Dermis microvascular lymphatic vessel endothelial cell (primary cell): ENCODE measurements at places on chromosomes 3 and 15.

GRCh38 chr15:66400351-66400774, 13.7 kb downstream of the MAP2K1 start:
- DNase-seq = no peak

DNA sequence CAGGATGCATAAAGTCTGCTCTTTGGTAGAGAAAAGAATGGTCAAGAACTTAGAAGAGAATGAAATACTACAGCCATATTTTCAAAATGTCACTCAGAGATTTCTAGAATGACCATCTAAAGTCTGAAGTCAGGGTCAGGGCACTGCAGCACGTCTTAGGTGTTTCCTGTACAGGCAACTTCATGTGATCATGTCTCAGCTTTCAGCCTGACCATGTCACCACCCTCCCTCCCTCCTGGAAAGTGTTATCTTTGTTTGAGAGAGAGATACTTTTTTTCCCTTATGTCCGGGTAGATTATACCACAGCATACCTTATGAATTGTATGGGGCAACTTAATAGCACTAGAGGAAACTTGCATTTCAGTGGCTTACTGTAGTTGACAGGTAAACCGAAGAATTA, 558.0 kb upstream of the TGFBR2 start:
- DNase-seq = no peak

DNA sequence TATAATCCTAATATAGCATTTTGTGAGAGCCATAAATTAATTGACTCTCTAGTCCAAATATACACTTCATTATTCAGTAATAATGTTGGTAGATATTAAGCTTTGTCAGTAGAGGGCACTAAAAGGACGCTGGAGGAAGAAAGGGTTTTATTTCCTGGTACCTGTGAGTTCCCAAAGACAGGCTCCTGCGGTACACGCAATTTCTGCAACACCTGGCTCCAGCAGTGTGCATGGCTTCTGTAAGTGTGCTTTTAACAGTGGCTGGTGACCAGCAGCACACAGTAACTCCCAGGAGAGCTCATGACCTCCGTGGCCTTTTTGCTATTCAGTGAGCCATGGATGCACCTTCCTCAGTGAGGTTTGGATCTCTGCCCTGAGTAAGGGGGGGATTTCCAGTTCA, 338.3 kb upstream of the ZNF385D start:
- peak; percentile 2 for DNase-seq

DNA sequence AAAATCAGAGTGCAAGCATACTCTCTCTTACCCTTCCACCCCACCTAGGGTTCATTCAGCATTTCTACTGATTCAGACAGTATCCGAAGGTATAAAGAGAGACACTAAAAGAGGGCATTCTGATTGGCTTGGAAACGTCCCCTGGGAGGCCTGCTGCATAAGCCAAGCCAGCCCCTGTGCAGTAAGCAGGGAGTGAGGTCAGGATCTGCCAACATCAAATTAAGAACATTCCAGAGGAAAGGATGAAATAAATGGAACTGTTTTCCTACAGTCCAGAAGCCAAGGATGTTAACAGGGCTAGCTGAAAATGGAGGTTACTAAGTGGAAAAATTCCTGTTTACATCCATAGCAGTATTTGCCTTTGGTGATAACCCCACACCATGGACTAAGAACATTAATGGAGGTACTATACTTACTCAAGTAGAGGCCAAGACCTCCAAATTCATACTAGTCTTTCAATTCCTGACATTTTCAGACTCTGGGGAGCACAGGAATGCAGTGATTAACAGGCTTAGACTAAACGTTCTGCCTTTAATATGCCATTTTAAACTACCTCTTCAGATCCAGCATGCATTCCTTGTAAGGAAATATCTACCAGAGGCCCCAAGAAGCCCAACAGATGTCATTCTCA, 34.5 kb downstream of the NPTN start:
- DNase-seq = no peak

- peak; percentile 2 for DNase-seq
These were observed 21.9 kb downstream of the ZFAND6 start for GRCh38 chr15:80081390-80081789.

DNA sequence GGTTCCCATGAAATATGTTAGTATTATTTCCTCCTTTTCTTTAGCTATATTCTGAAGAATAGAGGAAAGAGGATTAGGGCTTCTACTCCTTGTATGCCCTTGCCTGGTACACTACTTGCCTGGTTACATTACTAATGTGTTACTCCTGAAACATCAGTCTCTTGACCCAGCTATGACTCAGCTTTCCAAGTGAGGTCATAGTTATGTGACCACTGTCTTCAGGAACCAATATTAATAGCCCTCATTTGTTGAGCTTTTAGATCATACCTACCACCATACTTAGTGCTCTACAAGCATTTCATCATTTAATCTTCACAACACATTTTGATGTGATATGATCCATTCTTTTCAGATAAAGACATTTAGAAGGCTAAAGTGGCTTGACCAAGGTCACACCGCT, 60.3 kb downstream of the CMSS1 start:
- DNase-seq = no peak

DNA sequence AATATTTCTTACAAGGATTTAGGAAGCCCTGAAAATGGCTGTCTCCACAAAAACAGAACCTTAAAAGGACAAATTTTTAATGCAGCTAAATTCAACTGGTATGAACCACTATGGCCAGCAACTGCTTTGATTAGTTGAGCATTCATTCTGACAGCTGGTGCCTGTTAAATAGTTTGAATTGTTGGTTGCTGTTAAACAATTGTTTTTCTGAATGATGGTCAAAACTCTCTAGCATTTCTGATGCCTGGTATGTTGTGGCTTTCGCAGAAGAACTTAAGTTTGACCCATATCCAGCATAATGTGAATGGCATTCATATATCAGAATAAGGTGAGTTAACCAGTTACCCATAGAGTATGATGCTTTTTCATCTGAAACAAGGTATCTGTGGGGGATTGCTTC, 138.4 kb downstream of the MEIS2 start:
- no peak for DNase-seq

GRCh38 chr15:52080031-52080430, 32.5 kb downstream of the BCL2L10 start:
- DNase-seq = no peak

DNA sequence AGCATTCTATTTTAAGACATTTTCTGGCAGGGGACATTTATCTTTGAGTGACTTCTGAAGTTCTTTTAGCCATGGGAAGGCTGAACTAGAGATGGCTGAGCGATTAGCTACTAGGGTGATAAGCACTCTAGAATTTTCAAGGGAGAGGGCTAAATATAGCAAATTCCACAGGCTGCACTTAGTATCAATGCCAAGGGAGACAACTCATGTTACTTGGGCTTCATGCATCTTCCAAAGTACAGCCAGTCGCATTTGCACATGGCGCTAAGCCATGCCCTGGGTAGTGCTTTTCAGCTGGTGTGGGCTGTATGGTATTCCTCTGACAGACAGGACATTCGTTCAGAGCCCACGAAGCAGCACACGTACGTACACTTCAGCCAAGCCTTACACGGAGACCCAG, 69.6 kb downstream of the RYR3 start:
- no peak for DNase-seq

DNA sequence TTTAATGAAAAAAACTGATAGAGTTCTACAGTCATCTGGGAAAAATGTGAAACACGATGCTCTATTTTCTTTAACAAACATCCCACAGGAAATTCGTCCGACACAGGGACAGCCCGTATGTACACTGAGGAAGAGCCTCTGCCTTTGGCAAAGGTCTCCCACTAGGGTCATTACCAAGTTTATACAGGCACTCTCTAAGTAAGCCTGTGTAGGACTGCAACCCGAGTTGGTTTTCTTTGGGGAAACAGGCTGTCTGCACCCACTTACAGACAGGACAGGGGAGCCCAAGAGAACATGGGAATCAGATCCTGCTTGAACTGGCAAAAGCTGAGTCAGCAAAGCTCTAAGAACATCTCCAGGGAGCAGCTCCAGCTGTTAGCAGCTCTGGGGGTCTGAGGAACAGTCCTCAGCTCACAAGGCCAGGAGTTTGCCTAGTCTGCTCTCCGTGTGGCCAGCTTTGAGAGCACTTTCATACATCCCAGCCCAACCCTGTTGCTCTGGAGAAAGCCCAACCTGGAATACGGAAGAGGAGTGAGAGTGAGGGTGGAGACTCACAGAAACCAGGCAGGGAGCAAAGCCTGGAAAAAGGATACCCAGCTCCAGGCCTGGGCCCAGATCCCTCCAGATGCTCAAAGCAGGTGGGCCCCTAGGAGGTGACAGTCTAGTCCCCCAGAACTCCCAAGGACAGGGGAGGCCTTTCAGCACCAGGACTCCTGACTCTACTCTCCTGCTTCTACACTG, 1.9 kb downstream of the TBC1D2B start:
- peak; percentile 93 for DNase-seq

DNA sequence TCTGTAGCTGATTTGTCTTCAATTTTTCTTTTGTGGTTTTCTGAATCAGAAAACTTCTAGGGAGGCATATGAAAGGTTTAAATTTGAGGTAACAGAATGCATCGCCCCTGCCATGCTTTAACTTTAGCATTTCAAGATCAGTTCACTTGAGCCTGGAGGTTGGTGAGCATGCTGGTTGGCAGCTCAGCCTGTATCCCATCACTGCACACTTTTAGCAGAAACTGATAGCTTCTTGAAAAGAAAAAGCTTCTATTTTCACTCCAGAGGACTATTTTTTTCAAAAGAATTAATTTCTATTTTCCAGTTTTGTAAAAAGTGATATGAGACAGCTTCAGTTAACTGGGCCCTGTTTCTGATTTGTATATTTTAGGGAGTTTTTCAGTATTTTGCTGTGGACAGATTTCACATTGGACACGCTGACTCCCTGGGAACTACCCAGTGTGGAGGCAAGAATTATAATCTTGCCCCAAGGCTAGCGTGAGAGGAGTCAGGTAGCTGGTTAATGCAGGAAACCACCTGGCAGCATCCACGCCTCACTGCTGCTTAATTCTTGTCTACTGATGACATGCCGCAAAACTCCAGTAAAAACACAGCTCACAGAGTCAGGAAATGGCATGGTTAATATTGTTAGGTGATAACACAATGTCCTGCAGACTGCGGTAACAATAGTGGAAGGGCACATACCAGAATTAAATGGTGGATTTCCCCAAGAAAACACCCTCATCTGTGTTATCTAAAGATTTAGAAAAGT, 71.4 kb downstream of the DUT start:
- DNase-seq = peak; percentile 87

DNA sequence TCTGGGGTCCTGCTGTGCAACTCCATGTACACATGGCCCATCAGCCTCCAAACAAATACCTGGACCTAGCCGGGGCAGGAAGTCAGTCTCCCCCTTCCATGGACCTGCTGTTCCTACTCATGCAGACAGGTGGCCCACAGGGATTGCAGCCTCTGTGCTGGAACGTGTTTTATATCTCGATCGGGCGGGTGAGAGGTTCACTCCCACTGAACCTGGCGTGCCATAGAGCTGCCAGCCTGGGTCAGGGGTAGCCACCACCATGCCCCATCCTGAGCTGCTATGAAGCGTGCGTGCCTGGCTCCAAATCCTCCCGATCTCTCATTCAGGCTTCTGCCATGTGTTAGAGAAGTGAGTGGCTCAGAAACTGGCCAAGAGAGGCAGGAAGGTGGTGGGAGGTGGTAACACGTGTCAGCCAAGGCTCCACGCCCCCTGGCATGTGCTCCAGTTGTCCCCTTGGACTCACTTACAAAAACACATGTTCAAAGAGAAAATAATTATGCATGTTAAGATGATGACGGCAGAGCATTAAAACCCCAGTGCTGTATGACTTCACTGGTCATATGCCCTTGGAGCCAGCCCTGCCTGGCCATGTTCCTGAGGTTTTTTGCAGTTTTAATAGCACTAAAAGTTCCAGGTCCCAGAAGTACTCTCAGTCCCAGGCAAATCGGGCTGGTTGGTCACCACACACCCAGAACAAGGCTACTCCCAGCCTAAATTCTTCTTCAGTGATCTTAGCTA, 30.6 kb downstream of the CTSH start:
- DNase-seq = no peak

- no peak for DNase-seq
These were observed 130.0 kb upstream of the SLC2A2 start for GRCh38 chr3:171156401-171157010.

GRCh38 chr15:31439328-31439727, 112.7 kb downstream of the KLF13 start:
- DNase-seq = peak; percentile 42

DNA sequence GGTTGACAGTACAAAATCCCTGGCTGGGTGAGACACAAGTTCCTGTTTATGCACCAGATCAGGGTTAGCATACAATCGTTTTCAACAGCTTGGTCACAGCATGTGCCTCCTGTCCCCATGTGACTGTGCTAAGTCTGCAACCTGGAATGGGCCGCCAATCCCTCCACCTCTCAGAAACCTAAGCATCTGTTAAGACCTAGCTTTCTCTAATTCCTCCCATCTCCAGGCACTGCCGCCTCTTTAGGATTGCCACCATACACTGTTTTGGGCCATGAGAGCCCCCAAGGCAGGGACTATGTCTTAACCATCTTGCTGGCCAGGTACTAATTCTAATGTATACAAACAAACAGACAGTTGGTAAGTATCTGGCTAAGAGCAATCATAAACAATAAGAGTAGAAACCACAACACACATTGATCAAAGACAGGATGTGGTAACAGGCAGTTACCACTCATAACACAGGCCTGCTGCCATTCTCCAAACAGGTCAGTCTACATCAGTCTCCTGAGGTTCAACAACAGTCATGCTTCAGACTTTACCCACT, 25.6 kb downstream of the SEC22C start:
- DNase-seq = peak; percentile 54

DNA sequence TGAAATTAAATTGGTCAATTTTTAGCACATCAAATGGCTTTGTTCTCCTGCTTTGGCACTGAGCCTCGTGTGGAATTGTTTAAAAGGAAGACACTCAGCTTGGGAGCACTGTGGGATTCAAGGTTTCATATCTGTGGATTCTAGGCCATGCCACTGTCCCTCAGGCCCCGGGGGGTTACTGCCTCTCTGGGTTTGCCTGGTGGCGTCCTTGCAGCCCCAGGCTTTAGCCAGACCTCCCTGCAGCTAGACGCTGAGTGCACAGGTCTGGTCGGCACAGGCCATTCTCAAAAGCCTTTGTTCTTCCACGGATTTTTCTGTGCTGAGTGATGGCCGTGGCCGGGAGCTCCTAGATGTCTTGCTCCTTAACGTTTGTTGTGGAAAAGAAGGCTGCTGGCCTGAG, 76.2 kb downstream of the CACNA2D3 start:
- DNase-seq = no peak

DNA sequence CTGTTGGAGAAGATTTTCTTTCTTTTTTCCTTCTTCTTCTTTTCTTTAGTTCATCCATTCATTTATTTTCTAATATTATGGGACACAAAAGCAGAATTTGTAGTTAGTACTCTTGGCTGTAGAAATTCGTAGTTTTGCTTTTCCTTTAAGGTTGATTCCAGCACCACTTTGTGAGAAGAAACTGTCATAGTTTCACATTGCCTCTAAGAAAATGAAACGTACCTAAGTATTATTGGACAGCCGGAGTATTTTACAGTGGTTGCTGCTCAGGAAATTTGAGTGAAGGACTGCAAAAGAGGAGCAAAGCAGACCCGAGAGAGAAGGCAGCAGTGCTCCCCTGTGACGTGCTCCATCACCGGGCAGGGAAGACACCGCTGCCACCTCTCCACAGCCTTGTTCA, 48.1 kb downstream of the PLCL2 start:
- DNase-seq = no peak

- DNase-seq = no peak
These were observed 304.9 kb downstream of the TLE3 start for GRCh38 chr15:69792823-69793222.

GRCh38 chr15:100125401-100126191, 216.2 kb downstream of the ADAMTS17 start:
- no peak for DNase-seq

- peak; percentile 72 for DNase-seq
These were observed 19.0 kb downstream of the PDHB start for GRCh38 chr3:58414538-58415197.

- no peak for DNase-seq
These were observed 836.5 kb downstream of the PDCD6IP start for GRCh38 chr3:34634939-34635338.
